ENCODE measurements at places on chromosomes 4 and X. TPM values are rescaled to one million over a fixed set of nuclear protein-coding genes. Genes with fewer than 3 reads are reported as not detected.

DNA sequence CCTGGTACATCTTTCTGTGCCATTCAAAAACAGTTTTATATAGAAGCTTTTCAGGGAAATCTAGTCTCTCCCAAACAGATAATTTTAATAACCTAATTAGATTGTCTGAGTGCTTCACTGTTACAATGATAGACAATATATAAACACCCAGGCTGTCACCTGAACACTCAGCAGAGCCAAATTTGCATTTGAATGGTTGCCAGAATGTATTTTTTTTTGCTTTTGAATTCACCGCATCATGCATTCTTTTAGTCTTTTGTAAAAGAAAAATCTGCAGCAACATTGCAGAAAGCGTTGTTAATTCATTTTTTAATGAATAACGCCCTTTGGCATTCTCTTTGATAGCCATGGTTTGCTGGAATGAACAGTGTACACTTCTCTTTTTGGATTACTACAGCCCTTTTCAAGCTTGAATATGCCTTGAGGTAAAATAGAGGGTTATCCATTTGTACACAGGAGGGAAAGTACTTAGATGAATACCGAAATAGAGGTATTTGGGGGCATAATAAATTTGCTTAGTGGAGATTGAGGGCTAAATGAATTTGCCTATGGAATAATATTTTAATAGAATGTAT is 175.0 kb upstream of the EPHA5 start:
- H3K27me3 ChIP-seq, result no peaks in the 10 kb centered on the region
- no peak overlapping the region for H3K27ac ChIP-seq
- no peak overlapping the region for H3K4me3 ChIP-seq
- no peak for DNase-seq

- no peak for DNase-seq
- no peaks in the 10 kb centered on the region for H3K4me1 ChIP-seq
- no peak overlapping the region for H3K4me3 ChIP-seq
- H3K27ac ChIP-seq, result no peak overlapping the region
- no peaks in the 10 kb centered on the region for H3K27me3 ChIP-seq
Measured at GRCh38 chr4:176478076-176478475, 158.3 kb downstream of the SPCS3 start.

The HOPX gene
- 7.0 TPM for total RNA-seq

GRCh38 chrX:82141942-82142341 is 940.0 kb downstream of the SH3BGRL start:
- DNase-seq, result no peak
- no peak overlapping the region for H3K4me3 ChIP-seq
- no peaks in the 10 kb centered on the region for H3K27me3 ChIP-seq
- no peaks in the 10 kb centered on the region for H3K4me1 ChIP-seq

- no peaks in the 10 kb centered on the region for H3K27me3 ChIP-seq
- H3K4me1 ChIP-seq, result no peaks in the 10 kb centered on the region
- H3K27ac ChIP-seq, result no peak overlapping the region
Measured at GRCh38 chrX:134632355-134632754, 25.9 kb downstream of the PLAC1 start.

- peaks cover 5% of the 10 kb centered on the region for H3K36me3 ChIP-seq
- H3K4me1 ChIP-seq, result peaks cover 7% of the 10 kb centered on the region
- peak; percentile 74 for DNase-seq
- no peak overlapping the region for H3K27ac ChIP-seq
Measured at GRCh38 chrX:107654872-107655761, 26.8 kb downstream of the PRPS1 start.

The GAB1 gene
- 10.8 TPM for total RNA-seq

- no peak overlapping the region for H3K4me3 ChIP-seq
- H3K27me3 ChIP-seq, result no peaks in the 10 kb centered on the region
- no peaks in the 10 kb centered on the region for H3K36me3 ChIP-seq
Measured at GRCh38 chrX:124042042-124042441, 80.5 kb downstream of the STAG2 start.

DNA sequence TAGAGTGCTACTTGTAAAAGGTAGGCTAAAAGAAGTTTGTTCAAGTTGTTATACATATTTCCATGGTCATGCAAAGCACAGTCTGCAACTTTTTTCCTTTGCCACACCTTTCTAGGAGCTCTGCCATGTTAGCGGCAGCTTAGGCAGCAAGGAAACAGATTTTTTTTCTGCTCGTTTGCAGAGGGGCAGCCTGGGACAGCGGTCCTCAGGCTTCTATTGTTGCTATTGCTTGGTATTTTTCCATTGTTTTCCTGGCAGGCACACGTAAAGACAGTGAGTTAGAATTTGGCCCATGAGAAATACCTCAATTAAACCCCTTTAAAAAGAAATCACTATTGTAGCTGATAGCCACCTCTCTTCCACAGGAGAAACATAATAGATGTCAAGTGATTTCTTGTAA is 391.4 kb downstream of the SH2D1A start:
- H3K4me3 ChIP-seq, result no peak overlapping the region
- H3K27me3 ChIP-seq, result no peaks in the 10 kb centered on the region
- H3K36me3 ChIP-seq, result no peaks in the 10 kb centered on the region
- DNase-seq, result no peak
- H3K4me1 ChIP-seq, result no peaks in the 10 kb centered on the region

- H3K4me3 ChIP-seq, result no peak overlapping the region
- H3K4me1 ChIP-seq, result no peaks in the 10 kb centered on the region
- H3K36me3 ChIP-seq, result no peaks in the 10 kb centered on the region
- no peak overlapping the region for H3K27ac ChIP-seq
- no peaks in the 10 kb centered on the region for H3K27me3 ChIP-seq
Measured at GRCh38 chr4:125681240-125681639, 366.5 kb downstream of the FAT4 start.

DNA sequence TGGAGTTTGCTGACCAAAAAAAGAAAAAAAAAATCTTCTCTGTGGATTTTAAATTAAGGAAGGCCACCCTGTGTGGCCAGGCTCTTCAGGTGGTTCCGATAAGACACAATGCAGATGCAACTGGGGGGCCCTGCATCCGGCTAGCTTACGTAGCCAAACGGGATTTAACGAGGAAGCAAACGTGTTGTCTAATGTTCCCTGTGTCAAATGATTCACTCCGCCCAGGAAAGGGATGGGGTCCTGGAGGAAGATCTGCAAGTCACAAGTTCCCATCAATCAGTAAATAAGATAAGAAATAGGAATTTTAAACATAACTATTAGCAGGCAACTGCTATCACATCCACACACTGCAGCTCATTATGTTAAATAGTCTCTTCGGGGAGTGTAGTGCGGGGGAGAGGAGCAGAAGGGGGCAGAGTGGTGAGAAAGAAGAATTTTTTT is 216.4 kb upstream of the GYPA start:
- no peak overlapping the region for H3K27ac ChIP-seq
- no peak for DNase-seq

The MGARP gene
- total RNA-seq, result not detected
